IPS DF 19.7 (cell line): ENCODE measurements at places on chromosomes 4 and X.

DNA sequence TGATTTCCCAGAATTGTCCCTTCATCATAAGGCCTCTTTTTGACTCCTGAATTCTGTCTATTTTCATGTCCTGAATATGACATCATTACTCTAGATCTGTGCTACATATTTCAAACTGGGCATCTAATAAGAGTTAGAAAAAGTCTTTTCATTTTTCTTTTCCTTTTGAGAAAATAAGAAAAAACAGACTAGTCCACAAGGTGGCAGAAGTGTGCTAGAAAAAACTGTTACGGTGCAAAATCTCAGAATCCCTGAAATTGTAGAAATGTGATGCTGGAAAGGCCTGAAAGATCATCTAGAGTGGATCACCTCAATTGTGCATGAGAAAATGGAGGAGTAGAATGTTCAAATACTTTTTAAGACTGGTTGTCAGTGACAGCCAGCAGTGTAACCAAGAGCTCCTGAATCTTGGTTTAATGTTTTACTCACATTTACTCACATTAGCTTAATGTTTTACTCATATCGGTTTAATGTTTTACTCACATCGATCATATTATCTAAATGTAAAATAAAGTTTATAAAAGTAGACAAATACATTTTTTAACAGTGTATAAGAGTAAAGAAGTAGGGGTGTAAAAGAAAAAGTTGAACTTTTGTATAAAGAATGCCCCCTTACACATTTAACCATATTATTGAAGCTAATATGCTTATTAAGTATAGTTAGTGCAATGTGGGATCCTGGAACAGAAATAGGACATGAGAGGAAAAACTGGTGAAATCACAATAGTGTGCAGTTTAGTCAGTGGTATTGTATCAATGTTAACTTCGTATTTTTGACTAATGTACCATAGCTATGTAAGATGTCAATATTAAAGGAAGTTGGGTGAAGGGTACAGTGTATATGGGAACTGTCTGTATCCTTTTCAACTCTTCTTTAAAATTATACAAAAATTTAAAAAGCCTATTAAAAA is 15.2 kb downstream of the ASB11 start:
- no peak for DNase-seq

DNA sequence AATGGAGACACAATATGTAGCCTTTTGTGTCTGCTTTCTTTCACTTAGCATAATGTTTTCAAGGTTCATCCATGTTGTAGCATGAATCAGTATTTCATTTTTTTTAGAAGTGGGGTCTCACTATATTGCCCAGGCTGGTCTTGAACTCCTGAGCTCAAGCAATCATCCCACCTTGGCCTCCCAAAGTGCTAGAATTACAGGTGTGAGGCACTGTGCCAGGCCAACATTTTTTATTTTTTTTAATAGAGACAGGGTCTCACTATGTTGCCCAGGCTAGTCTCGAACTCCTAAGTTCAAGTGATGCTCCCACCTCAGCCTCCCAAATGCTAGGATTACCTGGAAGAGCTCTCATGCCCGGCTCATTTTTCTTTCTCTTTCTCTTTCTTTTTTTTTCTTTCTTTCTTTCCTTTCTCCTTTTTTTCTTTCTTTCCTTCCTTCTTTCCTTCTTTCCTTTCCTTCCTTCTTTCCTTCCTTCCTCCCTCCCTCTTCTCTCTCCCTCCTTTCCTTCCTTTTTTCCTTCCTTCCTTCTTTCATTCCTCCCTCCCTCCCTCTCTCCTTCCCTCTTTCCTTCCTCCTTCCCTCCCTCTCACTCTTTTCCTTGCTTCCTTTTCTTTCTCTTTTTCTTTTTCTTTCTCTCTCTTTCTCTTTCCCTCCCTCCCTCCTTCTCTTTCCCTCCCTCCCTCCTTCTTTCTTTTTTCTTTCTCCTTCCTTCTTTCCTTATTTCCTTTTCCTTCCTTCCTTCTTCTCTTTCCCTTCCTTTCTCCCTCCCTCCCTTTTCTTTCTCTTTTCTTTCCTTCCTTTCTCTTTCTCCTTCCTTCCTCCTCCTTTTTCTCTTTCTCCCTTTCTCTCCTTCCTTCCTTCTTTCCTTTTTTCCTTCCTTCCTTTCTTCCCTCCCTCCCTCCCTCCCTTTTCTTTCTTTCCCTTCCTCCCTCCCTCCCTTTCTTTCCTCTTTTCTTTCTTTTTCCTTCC is 10.1 kb upstream of the RPL39 start:
- DNase-seq, result no peak

DNA sequence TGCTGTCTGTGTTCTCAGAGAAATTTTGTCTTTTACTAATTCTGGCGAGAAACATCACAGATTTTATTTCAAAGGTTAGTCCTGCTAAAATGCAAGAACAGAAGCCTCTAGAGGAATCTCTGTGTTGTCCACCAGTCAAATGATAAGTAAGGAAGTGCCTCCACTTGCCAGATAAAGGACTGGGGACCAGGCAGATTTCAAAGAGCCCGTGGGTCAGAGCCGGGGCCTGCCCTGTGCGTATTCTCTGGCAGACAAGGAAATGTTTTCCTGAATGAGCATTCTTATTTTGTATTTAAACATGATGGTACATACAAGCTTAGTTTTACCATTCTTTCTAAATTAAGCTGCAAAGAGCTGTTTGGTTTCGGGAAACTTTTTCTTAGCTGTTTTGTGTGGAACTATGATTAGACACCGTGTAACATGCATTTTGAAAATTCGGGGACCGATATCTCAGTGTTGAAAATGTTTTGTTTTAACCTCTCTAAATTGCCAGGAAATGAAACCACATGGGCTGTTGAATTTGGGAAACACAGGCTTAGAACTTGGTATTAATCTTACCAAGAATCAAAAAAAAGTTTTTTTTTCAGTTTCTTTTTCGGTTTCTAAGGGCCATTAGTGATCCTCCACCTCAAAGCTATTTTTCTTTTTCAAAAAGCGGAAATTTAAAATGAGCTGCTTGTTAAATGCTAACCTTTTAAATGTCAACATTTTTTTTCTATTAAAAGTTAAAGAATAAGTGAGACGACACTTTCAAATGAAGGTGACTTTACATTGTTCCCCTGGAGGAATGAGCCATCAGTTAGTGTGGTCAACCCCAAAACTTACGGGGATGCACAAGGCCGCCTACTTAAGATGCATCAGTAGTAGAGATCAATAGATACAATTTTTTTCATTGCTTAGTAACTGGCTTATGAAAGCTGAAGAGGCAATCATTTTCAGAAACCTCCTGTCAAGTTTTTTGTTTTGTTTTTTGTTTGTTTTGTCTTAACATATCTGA is 89.6 kb upstream of the MTM1 start:
- DNase-seq, result no peak

DNA sequence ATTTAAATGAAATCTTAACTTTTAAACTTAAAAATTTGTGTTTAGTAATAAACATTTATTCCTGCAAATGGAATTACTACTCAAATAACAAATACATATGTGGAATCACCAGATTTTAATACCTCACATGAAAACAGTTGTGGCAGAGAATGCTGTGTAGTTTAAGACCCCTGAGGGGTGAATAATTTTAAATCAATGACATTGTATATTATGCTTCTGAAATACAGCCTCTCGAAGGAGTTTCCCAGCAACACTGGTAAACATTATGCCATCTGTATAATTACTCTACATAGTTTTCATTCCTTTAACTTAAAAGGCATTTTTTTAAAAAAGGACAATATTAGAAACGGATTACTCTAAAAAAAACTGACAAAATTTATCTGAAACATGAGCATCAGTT is 2313.3 kb downstream of the ARAP2 start:
- no peak for DNase-seq

DNA sequence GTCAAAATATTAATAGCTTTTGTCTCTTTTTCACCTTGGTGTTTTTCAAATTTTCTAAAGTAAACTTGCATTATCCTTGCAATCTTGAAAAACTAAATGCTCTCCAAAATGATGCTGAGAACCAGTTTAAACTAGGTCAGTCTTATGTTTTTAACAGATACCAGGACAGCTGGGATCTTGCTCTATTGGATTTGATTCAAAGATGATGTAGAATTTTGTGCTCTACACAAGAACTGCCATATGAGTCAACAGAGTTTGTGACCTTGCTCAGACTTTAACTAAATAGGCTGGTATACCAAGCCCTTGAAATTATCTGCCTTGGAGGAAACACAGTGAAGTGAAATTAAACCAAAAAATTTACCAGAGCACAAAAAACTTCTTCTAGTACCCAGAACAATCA is 991.1 kb downstream of the STPG2 start:
- DNase-seq, result no peak

GRCh38 chr4:29805245-29805644 is 914.9 kb upstream of the PCDH7 start:
- DNase-seq, result peak; percentile 2

DNA sequence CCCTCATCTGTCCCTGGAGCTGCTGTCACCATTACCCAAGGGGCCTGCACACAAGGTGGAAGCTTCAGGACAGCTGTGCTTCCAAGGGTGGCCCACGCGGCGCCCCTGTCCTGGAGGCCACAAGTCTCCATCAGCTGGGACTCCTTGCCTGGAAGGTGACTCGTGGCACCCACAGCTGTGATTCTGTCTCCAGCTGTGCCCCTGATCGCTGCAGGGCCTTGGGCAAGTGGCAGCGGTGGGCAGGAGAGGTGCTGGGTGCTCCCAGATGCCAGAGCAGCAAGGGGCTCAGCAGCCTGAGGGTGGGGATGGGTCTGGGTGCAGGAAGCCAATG is 9.0 kb upstream of the DUSP9 start:
- no peak for DNase-seq

GRCh38 chr4:4203688-4204400 is 22.9 kb downstream of the OTOP1 start:
- no peak for DNase-seq

DNA sequence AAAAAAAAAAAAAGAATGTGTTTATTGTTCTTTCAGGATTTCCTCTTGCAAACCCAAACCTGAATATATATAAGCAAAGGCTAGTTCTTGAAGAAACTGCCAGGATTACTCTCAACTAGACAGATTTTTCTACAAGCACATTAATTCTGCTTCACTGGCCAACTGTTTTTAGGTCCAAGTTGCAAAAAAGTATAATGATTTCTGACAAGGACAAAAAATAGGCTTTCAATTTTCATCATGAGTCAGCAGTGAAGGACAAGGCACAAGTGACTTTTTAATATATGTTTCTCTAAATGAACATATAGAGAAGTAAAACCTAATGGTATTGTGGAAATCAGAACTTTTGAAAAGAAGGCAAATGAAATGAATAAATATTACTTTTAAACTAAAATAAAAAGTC is 73.7 kb downstream of the ELOVL6 start:
- no peak for DNase-seq

GRCh38 chr4:142874684-142875083 is 28.6 kb upstream of the INPP4B start:
- DNase-seq, result no peak

DNA sequence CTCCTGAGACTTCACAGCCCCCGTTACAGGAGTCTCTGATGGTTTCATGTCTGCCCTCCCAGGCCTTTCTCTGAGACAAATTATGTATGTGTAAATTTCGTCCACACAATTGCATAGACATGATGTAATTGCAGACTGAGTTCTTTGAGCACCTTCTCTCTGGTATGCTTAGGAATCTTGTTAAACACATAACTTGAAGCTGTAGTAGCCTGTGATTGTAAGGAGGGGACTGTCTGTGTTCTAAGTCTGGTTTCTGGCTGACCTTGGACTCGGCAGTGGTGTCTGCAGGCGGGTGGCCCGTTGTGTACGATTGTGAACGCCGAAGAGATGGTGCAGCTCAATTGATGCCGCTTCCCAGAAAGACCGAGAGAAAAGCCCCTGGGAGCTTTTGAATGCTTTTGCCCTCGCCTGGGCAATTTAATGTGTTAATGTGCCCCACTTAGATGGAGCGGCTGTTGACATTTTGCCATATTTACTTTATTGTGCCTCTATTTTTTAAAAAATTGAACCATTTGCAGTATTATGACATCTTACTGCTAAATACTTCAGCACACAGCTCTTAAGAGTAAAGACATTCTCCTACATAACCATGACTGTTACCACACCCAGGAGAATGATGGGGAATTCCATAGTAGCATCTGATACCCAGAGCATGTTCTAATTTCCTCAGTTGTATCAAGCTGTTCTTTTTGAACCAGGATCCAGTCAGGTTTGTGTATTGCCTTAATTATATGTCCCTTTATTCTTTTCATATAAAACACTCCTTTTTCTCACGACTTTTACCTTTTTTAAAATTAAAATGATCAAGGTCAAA is 58.4 kb upstream of the TADA2B start:
- DNase-seq, result no peak

DNA sequence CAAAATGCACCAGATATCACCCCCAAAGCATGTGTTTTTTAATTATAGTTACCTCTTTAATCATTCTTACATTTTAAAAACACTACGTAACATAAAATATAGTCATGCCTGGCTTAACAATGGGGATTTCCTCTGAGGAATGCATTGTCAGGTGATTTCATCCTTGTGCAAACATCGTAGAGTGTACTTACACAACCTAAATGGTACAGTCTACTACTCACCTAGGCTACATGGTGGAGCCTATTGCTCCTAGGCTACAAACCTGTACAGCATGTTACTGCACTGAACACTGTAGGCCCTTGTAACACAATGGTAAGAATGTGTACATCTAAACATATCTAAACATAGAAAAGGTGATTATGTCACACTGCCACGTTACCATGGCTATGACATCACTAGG is 208.6 kb downstream of the SPOCK3 start:
- no peak for DNase-seq

DNA sequence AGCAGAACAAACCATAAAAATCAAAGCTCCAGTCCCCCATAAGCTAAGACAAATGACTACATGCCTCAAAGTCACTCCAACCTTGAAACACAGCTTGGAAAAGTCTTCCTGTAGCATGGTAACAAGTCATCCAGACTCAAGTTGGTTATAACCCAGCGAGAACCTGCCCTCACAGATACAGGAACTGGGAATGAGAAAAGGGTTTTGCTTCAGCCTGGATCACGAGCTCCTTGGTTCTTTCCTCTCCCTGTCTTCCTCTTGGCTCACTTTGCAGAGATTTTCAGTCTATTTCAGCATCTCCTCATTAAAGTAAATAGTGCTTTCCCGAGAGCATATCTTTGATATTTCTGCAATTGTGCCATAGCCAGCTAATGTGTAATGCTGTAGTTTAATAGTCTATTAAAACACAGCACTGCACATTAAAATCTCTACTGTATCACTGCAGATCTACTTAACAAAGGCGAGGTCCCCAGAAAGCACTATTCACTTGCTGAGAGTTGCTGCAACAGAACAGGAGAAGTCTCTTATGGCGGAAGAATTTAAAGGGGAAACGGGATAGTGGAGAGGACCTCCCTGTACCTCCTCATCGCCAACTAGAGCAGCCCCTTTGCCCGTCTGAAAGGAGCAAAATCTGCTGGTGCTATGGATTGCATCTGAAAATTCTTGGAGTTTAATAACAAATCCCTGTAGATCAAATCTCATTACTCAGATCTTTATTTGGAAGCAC is 249.3 kb upstream of the GATB start:
- no peak for DNase-seq

GRCh38 chrX:140317462-140317861 is 187.4 kb downstream of the SOX3 start:
- no peak for DNase-seq

- DNase-seq, result no peak
Measured at GRCh38 chr4:117429506-117429905, 344.1 kb upstream of the TRAM1L1 start.
